NCI-H146 (cell line): ENCODE measurements at places on chromosomes 3 and 15.

DNA sequence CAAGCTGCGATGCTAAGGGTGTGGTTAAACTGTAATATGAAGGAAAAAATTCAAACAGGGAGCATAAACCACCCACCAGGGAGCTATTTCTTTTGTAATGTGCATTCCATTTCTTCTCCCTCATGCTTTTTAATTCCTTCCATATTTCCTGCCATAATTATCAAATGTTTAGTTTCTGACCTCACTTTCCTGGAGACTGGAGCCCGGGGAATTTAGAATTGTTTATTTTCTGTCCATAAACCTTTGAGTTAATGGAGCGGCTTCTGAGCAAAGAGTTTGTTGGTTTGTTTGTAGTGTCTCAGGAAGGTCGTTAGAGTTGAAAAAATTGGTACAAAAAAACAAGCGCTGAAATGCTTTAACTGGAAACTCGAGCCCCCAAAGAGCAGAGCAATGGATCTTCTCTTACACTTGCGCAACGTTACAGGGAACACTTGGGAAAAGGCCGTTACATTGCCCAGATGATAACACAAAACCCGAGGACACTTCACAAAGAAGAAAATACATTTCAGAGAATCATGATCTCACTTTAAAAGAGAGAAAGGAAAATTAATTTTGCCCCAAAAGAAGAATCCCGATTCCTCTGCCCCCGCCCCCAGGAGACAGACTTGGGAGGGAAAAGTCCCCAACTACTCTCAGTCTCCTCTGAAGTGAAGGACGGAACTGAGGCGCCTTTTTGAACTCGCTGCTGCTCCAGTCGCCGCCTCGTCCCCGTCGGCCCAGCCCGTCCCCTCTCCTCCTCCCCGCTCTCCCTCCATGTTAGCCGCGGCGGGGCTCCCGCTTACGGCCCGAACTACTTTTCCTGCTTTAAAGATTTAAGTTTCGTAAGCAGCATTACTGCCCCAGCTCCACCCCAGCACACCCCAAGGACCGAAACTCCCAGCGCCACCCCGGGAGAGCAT lies 842 bp downstream of the FSTL1 start:
- DNase-seq = peak; percentile 32

GRCh38 chr3:159923336-159923735 lies 65.3 kb upstream of the IL12A start:
- no peak for DNase-seq

DNA sequence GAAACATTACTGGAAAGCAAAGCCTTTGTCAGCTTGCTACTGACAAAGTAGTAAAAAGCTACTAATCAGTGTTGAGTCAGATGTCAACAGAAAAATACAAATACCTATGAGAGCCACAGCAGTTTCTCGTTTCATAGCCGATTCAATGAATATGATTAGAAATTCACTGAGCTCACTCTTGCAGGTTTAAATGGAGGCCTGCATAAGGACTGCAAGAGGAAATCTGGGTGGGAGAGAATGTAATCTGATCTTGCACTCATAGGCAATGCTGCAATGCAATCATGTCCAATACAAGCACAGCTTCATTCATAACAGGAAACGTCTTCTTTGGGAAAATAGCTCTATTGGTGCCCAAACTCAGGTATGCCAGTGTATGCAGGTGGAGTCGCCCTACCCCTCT lies 608.8 kb downstream of the ROBO2 start:
- no peak for DNase-seq

- peak; percentile 61 for DNase-seq
Measured at GRCh38 chr3:133527081-133527715, 46.3 kb upstream of the CDV3 start.

DNA sequence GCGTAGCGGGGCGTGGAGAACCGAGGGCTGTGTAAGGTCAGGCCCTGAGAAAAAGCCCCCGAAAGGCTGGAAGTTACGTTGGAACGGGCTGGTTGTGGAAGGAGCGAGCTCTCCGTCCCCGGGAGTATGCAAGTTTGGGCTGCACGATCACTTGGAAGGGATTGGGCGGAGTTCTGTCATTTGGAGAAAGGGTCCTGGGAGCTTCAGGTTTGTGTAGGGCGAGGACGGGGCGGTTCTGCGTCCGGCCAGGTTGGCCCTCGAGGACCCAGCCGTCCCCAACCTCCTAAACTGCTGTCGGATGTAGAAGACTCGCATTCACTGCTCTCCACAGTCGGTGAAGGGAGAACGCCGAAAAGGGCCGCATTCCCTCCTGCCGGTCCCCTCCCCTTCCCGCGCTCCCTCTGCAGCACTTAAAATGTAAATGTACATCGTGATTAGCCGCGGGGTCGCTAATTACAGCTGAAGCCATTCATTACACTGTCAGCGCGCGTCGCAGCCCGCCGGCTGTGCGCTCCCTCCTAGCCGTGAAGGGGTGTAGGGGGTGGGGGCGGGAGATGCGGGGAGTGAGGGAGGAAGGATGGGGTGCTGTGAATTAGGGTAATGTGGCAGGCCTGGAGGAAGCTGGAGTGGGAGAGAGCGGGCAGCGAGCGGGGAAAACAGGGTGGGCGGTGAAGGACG lies 2.5 kb upstream of the RPP25 start:
- DNase-seq = peak; percentile 58

DNA sequence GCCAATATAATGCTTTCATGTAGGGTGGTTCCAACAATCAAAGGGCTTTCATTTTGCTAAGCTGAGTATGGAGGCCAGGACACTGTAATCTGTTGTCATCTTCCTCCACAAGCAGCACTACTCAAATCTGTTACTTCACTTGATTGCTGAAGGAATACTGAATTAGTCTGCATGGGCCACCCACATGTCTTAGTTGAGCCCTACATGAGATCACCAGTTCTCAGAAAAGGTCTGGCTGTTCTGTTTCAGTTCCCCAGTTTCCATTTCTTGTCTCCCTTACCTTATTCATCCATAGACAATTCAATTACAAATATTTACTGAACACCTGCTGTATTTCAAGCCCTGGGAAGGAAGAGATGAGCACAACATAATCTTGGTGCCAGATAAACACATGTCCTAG lies 119.2 kb downstream of the FHIT start:
- DNase-seq = no peak

- DNase-seq = no peak
Measured at GRCh38 chr15:67038736-67039135, 26.7 kb upstream of the SMAD3 start.

- DNase-seq = no peak
Measured at GRCh38 chr3:120364821-120365220, 15.7 kb upstream of the LRRC58 start.

- DNase-seq = peak; percentile 72
Measured at GRCh38 chr15:63051156-63052066, 8.9 kb downstream of the TPM1 start.

- no peak for DNase-seq
Measured at GRCh38 chr3:54528668-54529067, 399.2 kb downstream of the LRTM1 start.

DNA sequence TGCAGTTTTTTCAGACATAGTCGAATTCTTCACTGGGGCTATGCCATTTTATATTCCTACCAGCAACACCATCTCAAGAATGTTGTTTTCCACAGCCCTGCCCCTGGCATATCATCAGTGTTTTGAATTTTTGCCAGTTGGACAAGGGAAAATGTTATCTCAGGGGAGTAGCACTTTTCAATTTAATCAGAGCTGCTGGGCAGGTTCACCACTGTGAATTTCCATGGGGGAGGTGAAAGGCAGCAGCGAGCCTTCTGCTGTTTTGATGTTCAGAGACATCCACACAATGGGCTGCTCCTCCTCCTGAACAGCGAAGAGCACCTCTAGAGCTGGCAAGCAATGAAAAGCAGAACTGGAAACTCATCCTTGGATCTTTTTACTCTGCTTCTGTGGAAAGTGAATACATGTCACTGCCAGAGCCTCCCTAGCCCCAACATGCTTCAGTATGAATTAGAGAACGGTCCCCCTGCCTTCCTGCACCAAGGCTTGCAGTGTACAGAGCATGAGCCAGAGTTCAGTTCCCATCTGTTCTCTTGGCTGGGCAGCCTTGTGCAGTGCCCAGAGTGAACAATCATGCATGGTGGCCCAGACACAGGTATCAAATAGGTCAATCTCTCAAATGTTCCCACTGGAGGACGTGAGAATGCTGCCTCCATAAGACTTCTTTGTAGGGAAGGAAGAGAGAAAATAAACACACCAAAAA lies 56.1 kb upstream of the RAD18 start:
- DNase-seq = no peak

DNA sequence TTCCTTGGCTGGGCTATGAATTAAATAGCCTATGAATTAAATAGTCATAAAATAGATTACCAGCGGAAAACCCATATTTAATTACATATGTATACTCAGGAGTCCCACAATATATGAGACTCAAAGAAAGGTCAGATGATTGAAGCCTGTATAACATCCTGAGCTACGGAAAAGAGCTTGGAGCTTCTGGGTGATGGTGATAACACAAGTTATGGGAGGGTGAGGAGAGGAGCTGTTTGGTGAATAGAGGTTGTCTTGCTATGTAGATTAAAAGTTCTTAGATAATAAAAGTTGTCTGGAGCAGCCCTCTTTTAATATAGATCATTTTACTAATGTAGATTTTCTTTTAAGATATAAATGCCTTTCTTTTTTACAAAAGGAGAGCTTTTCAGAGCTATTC lies 1.8 kb downstream of the PML start:
- DNase-seq = no peak

GRCh38 chr3:95177096-95177495 lies 1114.2 kb downstream of the NSUN3 start:
- DNase-seq = no peak

- no peak for DNase-seq
Measured at GRCh38 chr3:18378218-18378617, 46.9 kb downstream of the SATB1 start.

- DNase-seq = no peak
Measured at GRCh38 chr3:58800940-58801339, 134.4 kb upstream of the FAM3D start.

- no peak for DNase-seq
Measured at GRCh38 chr3:15241341-15241740, 35.3 kb downstream of the CAPN7 start.

DNA sequence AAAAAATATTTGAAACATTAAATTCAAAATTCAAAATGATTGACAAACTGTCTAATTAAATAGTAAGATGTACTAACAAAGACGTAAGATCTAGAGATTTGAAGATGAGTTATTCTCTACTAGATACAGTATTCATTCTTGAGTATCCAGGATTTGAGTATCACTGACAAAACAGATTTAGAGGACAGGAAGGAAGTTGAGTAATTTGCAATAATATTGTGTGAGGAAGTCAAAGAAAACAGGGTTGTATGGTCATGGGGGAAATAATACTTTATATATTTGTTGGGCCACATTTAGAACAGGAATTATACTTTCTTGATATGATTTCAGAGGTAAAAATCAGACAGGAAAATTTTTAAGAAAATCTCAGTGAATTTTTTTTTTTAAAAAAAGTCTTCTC lies 393.1 kb upstream of the CDIN1 start:
- DNase-seq = no peak

- DNase-seq = no peak
Measured at GRCh38 chr3:165800970-165801369, 36.3 kb downstream of the BCHE start.

GRCh38 chr15:95329362-95329761 lies 1001.1 kb upstream of the NR2F2 start:
- DNase-seq = no peak

DNA sequence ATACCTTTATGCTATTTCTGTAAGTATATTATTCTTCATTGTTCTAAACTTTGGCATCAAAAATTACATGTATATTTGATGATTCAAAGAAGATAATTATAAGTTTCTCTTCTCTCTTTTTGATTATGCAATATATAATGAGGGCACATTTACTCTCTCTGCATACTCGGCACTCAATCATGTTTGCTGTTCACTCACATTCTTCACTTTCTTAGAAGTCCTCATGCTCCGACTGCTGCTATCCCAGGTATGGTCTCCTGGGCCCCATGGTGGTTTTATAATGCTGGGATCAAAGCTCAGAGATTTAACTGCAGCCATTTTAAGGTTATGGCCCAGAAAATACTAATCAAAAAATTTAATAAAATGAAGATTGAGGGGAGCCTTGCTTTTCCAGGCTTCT lies 529.7 kb upstream of the IL12A start:
- DNase-seq = no peak

- no peak for DNase-seq
Measured at GRCh38 chr3:101950510-101950909, 101.2 kb downstream of the NFKBIZ start.

DNA sequence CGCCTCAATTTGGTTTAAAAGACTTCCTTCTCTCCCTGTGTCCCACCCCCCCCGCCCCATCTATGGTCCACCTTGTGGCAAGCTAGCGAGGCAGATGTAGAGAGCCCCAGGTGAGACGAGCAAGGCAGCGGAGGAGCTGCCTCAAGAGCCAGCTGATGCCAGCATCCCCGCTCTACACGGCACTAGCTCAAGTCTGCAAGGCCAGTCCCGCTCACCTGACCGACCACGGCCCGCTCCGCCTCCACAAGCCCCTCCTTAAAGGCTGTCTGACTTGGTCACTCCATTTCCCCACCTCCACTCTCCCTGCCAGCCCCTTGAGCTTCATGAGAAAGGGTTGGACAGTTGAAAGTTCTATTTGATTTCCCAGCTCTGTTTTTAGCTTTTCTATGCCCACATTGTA lies 56.2 kb upstream of the IGF1R start:
- DNase-seq = no peak

DNA sequence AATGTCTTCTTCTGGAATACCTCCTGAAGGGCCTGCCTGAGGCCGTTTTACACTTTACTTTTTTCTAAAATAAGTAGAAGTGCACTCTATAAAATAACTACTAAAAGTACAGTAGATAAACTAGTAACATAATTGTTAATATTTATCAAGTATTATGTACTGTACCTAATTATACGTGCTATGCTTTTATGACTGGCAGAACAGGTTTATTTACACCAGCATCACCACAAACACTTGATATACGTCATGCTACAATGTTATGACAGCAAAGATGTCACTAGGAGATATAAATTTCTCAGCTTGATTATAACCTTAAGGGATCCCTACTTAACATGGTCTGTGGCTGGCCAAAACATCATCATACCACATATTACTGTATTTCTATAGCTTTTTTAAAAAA lies 29.4 kb downstream of the DLG1 start:
- DNase-seq = no peak

GRCh38 chr3:73212683-73213082 lies 151.2 kb downstream of the EBLN2 start:
- no peak for DNase-seq

- DNase-seq = no peak
Measured at GRCh38 chr3:119950666-119951325, 143.5 kb downstream of the GSK3B start.

GRCh38 chr3:32104492-32104891 lies 1.9 kb upstream of the GPD1L start:
- DNase-seq = no peak

- no peak for DNase-seq
Measured at GRCh38 chr15:74624020-74624602, 8.5 kb downstream of the CLK3 start.
